EL (cell line): ENCODE measurements at places on chromosomes 1 and 21.

DNA sequence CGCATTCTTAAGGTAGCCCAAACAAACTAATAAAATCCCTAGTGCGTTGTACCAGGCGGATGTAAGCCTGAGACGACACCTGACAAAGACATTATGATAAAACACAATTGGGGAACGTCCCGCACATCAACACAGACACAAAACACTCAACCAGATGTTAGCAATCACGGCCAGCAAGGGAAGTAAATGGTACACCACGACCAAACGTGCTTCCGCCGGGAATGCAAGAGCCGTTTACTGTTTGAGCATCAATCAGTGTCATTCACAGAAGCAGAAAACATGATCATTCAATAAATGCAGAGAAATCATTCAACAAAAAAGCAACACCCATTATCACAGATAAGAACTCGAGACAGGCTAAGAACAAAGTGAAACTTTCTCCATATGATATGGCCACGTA lies 49.4 kb upstream of the COL18A1 start:
- DNase-seq, result no peak

- no peak for DNase-seq
Observed at GRCh38 chr1:205041001-205041715, 1.9 kb upstream of the CNTN2 start.

DNA sequence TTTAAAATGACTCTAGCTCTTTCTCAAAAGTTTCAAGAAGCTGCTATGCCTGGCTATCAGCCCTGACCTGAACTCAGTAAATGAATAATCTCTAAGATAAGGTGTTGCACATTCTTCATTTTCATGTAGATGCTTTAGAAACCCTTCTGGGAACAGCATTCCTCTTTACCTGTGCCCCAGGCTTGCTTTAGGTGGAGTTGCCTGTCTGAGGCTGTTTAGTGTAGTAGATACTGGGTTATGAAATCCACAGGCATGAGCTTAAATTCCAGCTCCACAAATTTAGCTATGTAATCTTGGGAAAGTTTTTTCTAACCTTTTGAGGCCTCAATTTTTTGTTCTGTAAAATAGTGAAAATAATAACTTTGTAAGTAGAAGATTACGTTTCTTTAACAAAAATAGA lies 41.6 kb downstream of the ATP6V1G3 start:
- peak; percentile 6 for DNase-seq

- DNase-seq, result no peak
Observed at GRCh38 chr1:195851016-195851601, 757.1 kb downstream of the KCNT2 start.

GRCh38 chr21:40760821-40761220 lies 86.1 kb downstream of the DSCAM start:
- peak; percentile 4 for DNase-seq

- DNase-seq, result no peak
Observed at GRCh38 chr1:112927462-112927990, 28.5 kb downstream of the SLC16A1 start.

DNA sequence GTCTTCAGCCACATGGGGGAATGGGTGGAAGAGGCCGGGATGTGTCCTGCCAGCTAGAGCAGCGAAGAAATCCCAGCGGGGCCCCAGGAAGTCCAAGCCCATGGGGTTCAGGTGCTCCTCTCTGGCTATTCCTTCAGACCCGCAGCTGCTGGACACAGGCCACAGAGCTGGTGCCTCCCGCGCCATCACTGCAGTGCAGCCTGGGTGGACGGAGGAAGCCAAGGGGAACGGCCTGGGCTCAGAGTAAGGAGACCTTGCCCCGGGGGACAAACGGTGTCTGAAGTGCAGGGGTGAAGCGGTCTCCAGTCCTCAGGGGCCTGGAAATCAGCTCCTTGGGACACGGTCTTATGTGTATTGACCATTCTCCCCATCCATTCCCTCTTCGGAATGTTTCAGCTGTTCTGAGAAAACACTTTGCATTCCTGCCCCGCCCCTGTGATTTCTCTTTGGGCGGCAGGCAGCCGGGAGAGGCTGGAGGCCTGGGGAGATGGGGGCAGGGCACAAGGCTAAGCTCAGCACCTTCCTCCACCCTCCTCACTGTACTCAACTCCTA lies 18.4 kb downstream of the MTHFR start:
- DNase-seq, result peak; percentile 58

- no peak for DNase-seq
Observed at GRCh38 chr1:192538407-192539296, 36.9 kb upstream of the RGS1 start.

DNA sequence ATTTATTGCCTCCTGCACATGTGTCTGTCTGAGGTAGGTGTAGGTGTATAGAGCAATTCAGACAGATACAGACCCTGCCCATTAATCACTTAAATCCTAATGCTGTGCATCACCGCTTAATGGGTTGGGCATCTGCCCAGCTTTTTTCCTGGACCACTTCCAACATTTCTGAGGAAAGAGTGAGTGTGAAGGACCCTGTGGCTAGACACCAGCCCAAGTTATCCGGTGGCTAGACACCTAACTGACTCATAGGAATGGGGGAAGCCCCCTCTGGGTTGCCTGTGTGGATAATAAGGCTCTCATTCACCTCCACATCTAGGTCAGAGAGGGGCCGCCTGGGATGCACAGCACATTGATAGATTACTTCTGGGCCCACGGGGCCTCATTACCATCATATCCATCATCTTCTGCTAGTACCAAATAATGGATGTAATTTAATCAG lies 121.1 kb upstream of the RAVER2 start:
- peak; percentile 70 for DNase-seq

GRCh38 chr1:232142403-232143314 lies 487.3 kb downstream of the SIPA1L2 start:
- DNase-seq, result peak; percentile 96

- peak; percentile 84 for DNase-seq
Observed at GRCh38 chr1:33370301-33370700, 49.4 kb upstream of the A3GALT2 start.

DNA sequence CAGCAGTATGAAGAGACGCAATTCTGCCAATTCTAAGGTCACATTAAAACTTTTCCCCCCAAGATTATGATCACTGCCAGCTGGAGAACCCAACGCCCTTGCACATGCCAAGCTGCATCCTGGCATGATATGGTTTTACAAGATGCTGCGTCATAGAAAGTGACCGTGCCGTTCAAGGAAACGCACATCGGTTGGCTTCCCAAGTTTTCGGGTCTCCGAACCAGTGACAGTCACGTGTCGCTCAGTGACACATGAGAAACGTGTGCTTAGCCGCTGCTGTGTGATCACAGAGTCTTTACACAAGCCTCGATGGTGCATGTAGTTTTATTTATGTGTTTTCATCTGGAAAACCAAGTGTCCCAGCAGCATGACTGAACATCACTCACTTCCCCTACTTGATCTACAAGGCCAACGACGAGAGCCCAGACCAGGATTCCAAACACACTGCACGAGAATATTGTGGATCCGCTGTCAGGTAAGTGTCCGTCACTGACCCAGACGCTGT lies 7.4 kb downstream of the SMIM1 start:
- no peak for DNase-seq

GRCh38 chr1:25105836-25106235 lies 126.5 kb downstream of the SYF2 start:
- DNase-seq, result no peak

GRCh38 chr1:246335151-246335550 lies 171.9 kb downstream of the SMYD3 start:
- DNase-seq, result no peak

- DNase-seq, result peak; percentile 58
Observed at GRCh38 chr1:2229037-2229864, 1.1 kb downstream of the SKI start.
